ENCODE measurements at places on chromosomes 13 and 19.

GRCh38 chr19:56109226-56109625, 11.9 kb downstream of the ZNF787 start:
- no peak for DNase-seq

DNA sequence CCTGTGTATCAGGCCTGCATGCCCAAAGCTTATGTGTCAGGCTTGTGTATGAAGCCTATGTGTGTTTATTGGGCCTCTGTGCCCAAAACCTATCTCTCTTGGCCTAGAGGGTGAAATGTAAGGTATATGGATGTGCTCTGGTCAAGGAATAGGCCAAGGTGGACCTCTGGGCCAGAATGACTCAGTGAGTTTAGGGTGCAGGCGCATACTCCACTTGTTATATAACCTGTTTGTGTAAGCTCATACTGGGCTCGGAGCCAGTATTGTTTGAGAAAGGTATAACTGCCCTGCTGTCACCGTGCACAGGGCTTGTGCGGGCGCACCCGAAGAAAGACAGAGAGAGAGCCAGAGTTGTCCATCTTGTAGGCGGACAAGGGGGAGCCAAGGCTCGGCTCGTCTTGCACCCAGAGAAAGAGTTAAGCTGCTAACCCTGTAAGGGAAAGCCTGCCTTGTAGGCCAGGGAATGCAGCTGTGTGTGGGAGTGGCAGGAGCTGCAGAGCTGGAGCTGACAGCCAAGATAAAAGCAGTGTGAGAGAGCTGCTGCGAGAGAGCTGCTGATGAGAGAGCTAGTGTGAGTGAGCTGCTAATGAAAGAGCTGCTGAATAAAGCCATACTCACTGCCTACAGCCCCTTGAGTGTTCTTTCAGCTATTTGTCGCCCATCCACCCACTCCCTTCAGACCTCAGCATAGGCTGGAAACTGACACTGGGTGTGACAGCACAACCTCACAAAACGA, 43.4 kb upstream of the N4BP2L1 start:
- DNase-seq: no peak

DNA sequence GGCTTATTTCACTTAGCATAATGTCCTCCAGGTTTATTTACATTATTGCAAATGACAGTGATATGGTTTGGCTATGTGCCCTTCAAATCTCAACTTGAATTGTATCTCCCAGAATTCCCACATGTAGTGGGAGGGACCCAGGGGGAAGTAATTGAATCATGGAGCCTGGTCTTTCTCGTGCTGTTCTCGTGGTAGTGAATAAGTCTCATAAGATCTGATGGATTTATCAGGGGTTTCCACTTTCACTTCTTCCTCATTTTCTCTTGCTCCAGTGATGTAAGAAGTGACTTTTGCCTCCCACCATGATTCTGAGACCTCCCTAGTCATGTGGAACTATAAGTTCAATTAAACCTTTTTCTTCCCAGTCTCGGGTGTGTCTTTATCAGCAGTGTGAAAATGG, 109.6 kb downstream of the VWA8 start:
- DNase-seq: no peak

DNA sequence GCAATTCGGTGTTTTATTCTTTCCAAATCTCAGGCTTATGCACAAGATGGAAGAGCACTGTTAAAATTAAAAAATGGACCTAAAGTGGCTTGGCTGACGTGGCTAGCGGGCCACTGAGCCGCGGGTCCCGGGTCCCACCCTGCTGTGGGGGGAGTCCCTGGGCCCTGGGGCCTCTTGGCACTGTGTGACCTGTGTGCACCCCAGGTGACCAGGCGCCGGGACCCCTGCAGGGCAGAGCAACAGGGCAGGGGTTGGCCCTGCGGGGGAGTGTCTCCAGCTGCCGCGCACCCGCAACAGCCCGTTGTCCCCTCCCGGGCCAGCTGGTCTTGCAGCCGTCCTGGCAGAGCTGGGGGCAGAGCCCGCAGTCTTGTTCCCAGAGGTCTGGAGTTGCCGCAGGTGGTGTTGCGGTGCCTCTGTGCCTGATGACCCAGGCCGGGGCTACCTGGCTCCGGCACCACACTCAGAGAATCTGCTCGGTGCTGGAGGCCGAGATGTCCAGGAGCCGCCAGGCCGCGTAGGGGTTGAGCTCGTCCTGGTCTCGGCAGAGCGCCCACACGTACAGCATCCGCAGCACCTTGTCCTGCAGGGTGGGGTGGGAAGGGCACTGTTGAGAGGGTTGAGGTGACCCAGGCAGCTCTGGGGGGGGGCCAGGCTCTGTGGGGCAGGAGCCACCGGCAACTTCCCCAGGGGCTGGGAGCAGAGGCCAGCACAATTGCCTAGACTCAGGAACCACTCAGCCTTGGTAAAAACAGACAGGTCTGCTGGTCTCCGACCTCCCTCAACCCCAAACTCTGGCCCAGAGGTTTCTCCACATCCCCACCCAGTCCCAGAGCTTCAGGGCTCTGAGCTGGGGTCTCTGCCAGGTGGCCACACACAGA, 1.0 kb upstream of the CTXN1 start:
- no peak for DNase-seq

DNA sequence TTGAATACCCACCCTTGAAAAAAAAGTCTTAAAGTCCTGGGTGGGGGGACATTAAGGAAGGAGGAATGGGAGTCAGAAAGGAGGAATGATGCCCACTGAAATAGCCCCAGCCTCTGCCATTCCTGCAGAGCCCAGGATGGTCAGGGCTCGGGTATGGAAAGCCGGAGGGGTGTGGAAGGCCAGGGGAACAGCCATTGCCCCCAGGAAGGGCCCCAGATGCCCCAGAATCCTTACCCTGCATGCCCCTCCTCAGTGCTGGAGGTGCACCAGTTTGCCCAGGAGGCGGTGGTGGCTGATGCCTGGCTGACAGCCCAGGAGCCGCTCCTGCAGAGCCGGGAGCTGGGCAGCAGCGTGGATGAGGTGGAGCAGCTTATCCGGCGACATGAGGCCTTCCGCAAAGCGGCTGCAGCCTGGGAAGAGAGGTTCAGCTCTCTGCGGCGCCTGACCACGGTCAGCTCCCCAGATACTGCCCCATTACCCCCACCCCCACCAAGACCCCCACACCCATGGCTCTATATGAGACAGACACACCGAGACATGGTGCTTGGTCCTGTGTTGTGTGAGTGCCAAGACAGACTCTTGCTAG, 10.7 kb upstream of the SHKBP1 start:
- no peak for DNase-seq

DNA sequence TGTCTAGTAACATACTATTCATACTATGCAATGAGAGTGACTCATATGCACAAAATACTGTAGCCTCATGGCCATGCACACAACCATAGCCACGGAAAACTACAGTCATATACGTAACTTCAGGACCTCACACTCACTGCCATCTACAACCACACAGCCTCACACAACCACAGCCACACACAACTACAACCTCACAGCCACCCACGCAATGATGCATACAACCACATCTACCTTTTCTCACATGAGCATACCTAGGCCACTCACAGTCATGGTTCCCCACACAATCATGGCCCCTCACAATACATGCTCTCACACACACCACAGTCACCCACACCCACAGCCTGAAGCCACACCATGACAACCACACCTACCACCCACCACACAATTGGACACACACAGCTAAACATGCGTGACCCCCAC, 8.7 kb upstream of the TNFSF14 start:
- no peak for DNase-seq

- no peak for DNase-seq
Observed at GRCh38 chr19:28880735-28881401, 332.1 kb downstream of the UQCRFS1 start.

GRCh38 chr19:56309511-56310185, 5.0 kb downstream of the ZSCAN5A start:
- DNase-seq: peak; percentile 37

DNA sequence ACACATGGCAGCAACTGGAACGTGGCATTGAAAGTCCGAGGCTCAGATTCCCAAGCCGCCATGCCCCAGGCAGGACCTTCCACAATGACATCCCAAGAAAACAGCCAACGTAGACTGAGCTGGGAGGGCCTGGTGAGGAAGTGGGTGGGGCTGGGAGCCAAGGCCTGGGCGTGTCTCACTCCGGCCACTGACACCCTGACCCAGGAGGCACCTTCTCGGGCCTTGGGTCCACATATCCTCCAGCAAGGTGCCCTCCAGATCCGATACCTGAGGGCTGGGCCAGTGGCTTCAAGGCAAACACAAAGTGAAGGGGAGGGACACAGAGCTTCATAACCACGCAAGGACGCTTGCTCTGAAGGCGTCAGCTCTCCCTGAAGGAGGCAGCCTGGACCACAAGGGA, 43.0 kb downstream of the RAB20 start:
- no peak for DNase-seq

DNA sequence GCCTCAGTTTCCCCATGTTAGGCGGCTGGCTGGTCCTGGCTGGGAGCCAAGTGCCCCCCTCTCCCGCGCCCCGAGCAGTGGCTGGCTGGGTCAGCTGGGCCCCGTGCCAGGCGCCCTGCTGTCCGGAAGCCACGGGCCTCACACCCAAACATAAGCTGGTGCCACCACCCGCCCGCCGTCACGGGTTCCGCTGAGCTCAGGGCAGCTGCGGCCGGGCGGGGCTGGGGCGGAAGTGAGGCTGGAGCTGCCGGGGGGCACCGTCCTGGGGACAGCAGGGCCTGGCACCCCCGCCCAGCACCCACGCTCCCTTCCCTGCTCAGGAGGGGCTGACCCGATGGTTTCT, 19.3 kb downstream of the HCN2 start:
- DNase-seq: no peak

- no peak for DNase-seq
Observed at GRCh38 chr13:64716936-64717335, 2513.2 kb downstream of the PCDH9 start.

DNA sequence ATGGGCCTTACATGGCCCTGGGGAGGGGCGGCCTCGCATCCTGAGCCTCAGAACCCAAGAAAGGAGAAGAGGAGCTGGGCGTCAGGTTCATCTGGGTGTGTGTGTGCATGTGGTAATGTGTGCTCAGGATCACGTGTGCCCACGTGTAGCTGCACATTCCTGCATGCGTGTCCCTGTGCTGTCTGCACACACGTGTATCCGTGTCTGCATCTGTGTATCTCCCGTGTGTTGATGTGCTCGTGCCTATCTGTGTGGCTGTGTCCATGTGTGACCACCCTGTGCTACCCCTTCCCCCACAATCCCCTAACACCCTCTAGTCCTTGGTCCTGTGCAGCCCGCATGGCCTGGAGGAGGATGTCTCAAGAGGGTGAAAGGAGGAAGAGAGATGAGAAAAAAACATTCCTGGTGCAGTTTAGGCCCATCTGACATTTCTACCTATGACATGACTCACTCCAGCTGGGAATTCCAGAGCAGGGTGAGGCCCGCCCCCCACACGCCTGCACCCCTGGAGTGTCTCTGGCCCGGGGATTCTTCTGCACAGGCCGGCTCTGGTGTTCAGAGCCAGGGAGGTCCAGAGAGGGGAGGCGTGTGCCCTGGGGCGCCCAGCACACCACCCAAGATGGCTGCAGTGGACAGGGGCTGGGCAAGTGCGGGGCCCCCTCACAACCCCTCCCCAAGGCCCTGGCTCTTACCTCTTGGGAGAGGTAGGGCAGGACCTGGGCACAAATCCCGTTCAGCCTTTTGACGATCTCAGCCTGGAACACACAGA, 7.1 kb downstream of the TLE5 start:
- DNase-seq: no peak

- DNase-seq: no peak
Observed at GRCh38 chr19:30274987-30275386, 97.2 kb upstream of the ZNF536 start.

DNA sequence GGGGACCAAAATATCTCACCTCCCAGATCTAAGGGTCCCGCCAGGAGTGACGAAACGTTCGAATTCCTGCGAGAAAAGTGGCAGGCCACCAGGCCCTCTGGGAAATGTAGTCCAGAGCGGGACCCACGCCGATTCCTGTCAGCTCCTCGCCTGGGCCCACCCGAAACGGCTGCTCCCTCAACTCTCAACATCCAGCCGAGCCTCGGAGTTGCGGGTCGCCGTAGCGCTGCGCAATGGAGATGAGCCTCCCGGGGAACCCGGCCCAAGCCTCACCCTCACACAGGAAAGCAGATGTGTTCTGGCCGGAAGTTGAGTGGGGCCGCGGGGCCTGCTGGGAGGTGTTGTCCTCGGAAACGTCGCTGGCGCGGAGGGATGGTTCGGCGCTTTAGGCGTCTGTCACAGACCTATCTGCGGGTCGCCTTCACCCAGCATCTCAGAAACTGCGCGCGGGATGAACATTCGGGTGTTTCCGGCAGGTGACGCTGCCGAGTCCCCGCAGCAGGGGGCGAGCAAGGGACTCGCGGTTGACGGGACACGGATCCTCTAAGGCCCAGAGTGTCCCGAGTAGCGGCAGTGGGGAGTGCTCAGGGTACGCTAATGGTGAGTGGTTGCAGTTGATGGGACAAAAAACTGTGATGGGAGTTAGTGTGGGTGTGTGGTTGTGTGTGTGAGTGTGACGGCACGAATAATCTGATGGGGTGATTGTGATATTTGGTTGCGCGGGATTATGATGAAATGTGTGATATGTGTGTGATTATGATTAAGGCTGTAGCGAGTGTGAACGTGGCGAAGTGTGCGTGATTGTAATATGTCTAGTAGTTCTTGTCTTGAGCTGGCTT, at the start of the genes ZNF568 and ZNF829:
TSS of gene ZNF568 (plus strand) at position 341 of the 839 bp plus-strand sequence. CDS start 6,439 bp downstream, outside the sequence.
TSS of gene ZNF829 (minus strand) at position 300 of the 839 bp plus-strand sequence. CDS start 1,124 bp downstream, outside the sequence.
- peak; percentile 83 for DNase-seq

DNA sequence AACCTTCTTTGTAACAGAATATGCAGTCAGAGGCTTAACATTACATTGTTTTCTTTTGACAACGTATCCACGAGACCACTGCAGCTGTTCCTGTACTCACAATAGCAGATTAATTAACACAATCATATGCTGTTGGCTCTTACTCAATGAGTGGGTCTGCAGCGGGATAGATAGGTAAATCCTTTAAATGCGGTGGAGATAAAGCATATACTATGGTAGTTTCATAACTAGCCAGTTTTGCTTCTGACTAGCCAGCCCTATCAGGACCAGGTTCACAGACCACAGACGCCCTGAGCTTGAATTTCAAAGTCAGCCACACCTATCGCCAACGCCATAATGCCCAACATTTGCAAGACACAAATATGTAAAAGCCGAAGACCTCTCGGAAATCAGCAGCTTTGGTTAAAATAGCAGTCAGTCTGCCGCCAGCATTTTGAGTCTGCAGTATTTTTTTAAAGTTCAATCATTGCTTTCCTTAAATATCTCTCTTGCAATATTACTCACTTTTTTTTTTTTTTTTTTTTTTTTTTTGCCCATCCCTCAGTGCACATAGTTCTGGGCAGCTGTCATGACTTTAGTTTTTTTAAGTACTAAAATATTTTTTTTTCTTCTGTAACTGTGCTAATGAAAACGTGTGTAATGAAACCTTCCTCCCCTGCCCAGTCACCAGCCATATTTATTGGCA, 120.5 kb downstream of the ZNF536 start:
- DNase-seq: no peak

GRCh38 chr13:49586717-49587116, 1.4 kb upstream of the RCBTB1 start:
- no peak for DNase-seq

- no peak for DNase-seq
Observed at GRCh38 chr19:49165865-49166301, 8.3 kb downstream of the TRPM4 start.
